ENCODE measurements at places on chromosomes 3 and 15. TPM values are rescaled to one million over a fixed set of nuclear protein-coding genes. Genes with fewer than 3 reads are reported as not detected.

MYO1E gene
- 41.8 TPM for total RNA-seq

ADAMTSL3 gene
- total RNA-seq, result 12.8 TPM

CYP11A1 gene
- 3.5 TPM for total RNA-seq

LDHAL6B gene
- total RNA-seq, result not detected

LMAN1L gene
- not detected for total RNA-seq

ADAMTS9 gene
- total RNA-seq, result 17.3 TPM

FMN1 gene
- total RNA-seq, result 20.0 TPM

KBTBD13 gene
- 1.8 TPM for total RNA-seq

BMF gene
- 5.9 TPM for total RNA-seq

SOX2 gene
- not detected for total RNA-seq

ANO10 gene
- total RNA-seq, result 18.8 TPM

FBXO40 gene
- 57.2 TPM for total RNA-seq

CEP70 gene
- total RNA-seq, result 21.4 TPM

CHRNA5 gene
- 0.71 TPM for total RNA-seq

LRRN1 gene
- 8.3 TPM for total RNA-seq

THPO gene
- total RNA-seq, result 0.79 TPM

SCAMP5 gene
- total RNA-seq, result 0.23 TPM

CHRD gene
- total RNA-seq, result 5.2 TPM

TIMMDC1 gene
- 198 TPM for total RNA-seq

MITF gene
- total RNA-seq, result 98.1 TPM

POPDC2 gene
- total RNA-seq, result 162 TPM

HIGD2B gene
- total RNA-seq, result not detected

IL5RA gene
- 0.19 TPM for total RNA-seq

MOBP gene
- total RNA-seq, result not detected

KCNH8 gene
- not detected for total RNA-seq

IQCF5 gene
- not detected for total RNA-seq

ARGFX gene
- not detected for total RNA-seq

PLA2G4E gene
- total RNA-seq, result not detected

ZNF385D gene
- total RNA-seq, result 3.7 TPM

EPB42 gene
- not detected for total RNA-seq

ZNF660 gene
- 0.74 TPM for total RNA-seq

PARP15 gene
- 0.18 TPM for total RNA-seq

FGF7 gene
- total RNA-seq, result 7.0 TPM

NANOGP8 gene
- not detected for total RNA-seq

ZNF860 gene
- not detected for total RNA-seq

CPA3 gene
- 0.74 TPM for total RNA-seq

OSBPL10 gene
- 4.2 TPM for total RNA-seq

PYGO1 gene
- total RNA-seq, result 27.7 TPM

CHRFAM7A gene
- 0.43 TPM for total RNA-seq

IMPG2 gene
- total RNA-seq, result 0.17 TPM

TLR9 gene
- 0.55 TPM for total RNA-seq

EFL1 gene
- 11.5 TPM for total RNA-seq

SOX14 gene
- not detected for total RNA-seq

IL1RAP gene
- total RNA-seq, result 4.0 TPM

FSIP1 gene
- 0.68 TPM for total RNA-seq

CCR3 gene
- total RNA-seq, result 0.62 TPM

GRM2 gene
- 0.15 TPM for total RNA-seq

Data from psoas muscle (tissue), 8 donors.